ENCODE measurements at places on chromosomes 4 and X.

- no peaks in the 10 kb centered on the region for H3K27me3 ChIP-seq
- H3K27ac ChIP-seq = no peak overlapping the region
- DNase-seq = no peak
- H3K4me3 ChIP-seq = no peak overlapping the region
- no peaks in the 10 kb centered on the region for H3K4me1 ChIP-seq
Measured at GRCh38 chrX:43968359-43968781, 4.8 kb downstream of the NDP start.

DNA sequence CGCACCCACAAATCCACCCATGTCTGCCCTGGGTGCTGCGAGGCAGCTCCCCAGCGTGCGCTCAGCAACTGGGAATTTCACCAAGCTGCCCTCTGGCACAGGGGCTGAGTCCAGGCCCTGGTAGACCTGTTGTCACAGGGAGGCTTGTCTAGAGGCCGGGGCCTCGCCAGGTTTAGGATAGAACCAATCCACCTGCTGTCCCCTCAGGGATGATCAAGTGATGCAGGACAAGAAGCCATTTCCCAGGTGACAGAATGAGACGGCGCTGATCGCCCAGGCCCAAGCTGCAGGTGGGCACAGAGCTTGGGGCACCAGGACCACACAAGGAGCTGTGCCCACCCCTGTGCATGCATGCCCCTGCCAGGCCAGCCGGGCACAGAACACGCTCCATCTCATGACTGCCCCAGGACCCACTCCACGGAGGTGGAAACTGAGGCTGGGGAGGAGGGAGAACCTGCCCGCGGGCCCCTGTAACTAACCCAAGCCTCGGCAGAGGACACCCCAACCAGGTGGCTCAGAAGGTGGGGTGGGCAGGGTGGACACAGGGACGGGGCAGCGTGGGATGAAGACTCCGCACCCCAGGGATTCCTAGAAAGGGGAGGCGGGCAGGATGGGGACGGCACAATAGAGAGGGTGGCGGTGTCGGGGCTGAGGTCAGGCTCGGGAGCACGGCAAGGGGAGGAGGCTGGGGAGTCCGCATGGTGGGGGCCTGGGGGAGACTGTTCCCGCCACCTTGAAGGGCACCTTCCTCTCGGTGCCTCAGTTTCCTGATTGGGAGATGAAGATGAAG is 78.0 kb downstream of the ZFYVE28 start:
- no peak for DNase-seq
- no peaks in the 10 kb centered on the region for H3K27me3 ChIP-seq
- H3K27ac ChIP-seq = no peak overlapping the region
- no peak overlapping the region for H3K4me3 ChIP-seq
- no peaks in the 10 kb centered on the region for H3K36me3 ChIP-seq

GRCh38 chr4:82043809-82044137 is 330.0 kb downstream of the HNRNPD start:
- H3K27ac ChIP-seq = peak overlapping the region; percentile 90
- peaks cover 9% of the 10 kb centered on the region for H3K4me1 ChIP-seq
- peaks cover 39% of the 10 kb centered on the region for H3K27me3 ChIP-seq
- H3K36me3 ChIP-seq = no peaks in the 10 kb centered on the region

GRCh38 chrX:50747471-50747900 is 66.5 kb downstream of the SHROOM4 start:
- H3K36me3 ChIP-seq = no peaks in the 10 kb centered on the region
- H3K27me3 ChIP-seq = no peaks in the 10 kb centered on the region
- H3K4me3 ChIP-seq = no peak overlapping the region
- no peak overlapping the region for H3K27ac ChIP-seq
- peak; percentile 16 for DNase-seq

Data from hepatocyte (in vitro differentiated cells).